ENCODE measurements at places on chromosomes 2 and 18.

DNA sequence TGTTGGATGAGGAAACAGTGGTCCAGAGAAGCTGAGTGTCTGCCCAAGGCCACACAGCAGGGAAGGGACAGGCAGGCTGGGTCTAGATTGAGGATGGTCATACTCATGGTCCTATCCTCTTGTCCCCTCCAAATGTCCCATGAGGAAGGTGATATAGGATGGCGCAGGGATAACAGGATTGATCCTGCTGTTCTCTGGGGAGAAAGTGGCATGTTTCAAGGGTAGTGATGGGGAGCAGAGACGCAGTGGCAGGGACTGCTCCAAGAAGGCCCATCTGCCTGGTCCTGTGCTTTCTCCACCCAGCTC, 24.6 kb downstream of the HS1BP3 start:
- DNase-seq, result no peak

DNA sequence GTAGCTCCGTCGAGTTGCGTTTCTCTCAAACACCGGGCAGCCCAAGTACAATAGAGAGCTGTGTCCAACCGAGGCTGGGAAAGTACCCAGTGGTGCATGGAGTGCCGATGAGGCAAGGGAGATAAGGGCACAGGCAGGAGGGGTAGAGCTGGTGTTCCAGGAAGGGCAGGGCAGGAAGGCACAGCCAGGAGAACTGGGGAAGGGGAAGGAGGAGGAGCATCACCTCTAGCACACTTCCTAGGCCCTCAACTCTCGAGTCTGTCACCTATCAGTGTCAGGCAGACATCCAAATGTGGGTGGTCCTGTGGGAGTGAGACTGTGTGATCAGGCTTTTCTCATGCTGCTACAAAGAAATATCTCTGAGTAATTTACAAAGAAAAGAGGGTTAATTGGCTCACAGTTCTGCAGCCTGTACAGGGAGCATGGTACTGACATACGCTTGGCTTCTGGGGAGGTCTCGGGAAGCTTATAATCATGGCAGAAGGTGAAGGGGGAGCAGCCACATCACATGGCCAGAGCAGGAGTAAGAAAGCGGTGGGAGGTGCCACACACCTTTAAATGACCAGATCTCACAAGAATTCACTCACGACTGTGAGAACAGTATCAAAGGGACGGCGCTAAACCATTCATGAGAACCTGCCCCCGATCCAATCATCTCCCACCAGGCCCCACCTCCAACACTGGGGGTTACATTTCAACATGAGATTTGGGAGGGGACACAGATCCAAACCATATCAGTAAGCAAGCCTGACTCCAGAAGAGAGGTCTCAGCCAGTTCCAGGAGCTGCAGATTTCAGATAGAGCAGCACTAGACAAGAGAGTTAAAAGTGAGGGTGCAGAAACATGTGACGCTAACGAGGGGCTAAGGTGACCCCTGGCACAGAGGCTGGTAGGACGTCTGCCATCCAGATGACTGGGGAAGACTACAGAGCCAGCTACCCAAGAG, 75.7 kb downstream of the MBOAT2 start:
- DNase-seq, result no peak

DNA sequence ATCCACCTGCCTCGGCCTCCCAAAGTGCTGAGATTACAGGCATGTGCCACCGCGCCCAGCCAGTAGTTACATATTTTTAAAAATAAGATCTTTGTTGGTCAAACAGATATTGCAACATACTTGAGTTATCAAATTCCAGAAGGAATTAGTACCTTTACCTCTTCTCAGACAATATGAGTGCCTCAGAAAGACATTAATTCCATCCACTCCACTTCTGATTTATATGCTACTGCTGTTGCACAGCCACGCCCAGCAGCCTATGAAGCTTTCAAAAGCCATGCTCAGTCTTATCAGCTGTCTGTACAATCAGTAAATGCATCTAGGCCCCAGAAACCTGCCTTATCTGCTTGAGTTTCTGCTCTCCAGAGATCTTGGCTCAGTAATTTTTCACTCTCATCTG, 47.8 kb downstream of the MEX3C start:
- no peak for DNase-seq

DNA sequence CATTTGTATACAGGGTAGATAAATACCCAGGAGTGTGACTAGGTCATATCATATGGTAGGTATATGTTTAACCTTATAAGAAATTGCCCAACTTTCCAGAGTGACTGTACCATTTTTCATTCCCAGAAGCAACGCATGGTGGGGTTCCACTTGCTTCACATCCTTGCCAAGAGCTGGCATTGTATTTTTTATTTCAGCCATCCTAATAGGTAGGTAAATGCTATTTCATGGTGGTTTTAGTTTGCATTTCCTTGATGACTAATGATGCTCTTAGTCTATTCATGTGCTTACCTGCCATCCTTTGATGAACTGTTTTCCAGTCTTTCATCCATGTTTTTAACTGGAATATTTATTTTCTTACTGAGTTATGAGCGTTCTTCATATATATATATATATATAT, 51.9 kb downstream of the MAP4K3 start:
- no peak for DNase-seq

DNA sequence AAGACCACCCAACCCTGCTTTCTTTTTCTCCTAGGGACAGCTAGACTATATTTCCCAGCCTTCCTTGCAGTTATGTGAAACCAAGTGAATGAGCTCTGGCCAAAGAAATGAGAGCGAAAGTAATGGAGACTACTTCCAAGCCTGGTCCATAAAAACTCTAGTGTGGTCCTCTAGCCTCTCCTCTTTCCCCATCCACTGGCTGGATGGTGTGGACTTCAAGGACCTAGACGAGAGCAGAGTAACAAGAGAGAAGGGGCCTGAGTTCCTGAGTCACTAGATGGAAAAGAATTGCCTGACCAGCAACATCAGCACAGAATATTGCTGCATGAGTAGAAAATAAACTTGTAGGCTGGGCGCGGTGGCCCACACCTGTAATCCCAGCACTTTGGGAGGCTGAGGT, 2.9 kb upstream of the TMSB10 start:
- no peak for DNase-seq

DNA sequence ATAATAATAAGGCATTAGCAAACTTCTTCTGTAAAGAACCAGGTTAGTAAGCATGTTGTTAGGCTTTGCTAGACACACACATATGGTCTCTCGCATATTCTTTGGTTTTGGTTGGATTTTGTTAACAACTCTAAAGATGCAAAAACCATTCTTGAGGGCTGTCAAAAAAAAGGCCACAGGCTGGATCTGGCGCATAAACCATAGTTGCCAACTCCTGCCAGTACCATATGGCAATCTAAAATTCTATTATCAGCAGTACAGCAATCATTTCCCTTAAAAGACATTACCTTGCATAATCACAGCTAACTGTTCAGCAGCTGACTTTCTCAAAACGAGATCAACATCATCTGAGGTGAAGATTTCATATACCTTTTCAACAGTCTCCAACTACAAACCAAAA, 63.5 kb downstream of the RTTN start:
- no peak for DNase-seq

DNA sequence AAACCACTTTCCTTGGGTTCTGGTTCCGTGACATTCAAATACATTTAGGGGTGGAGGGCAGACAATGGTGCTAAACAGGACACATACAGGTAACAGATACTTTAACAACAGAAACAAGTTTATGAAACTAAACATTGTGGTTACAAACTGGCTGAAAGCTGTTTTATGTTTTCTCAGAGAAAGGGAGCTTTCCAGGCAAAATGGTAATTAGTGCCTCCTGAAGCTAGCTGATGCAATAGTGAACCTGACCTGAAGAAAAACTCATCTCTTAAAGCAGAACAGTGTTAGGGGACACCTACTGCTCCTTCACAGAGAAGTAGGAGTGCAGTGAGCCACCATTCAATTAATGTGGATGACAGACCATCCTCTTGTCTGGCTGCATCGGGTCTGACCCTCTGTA, 138.9 kb downstream of the CCDC148 start:
- DNase-seq, result no peak

DNA sequence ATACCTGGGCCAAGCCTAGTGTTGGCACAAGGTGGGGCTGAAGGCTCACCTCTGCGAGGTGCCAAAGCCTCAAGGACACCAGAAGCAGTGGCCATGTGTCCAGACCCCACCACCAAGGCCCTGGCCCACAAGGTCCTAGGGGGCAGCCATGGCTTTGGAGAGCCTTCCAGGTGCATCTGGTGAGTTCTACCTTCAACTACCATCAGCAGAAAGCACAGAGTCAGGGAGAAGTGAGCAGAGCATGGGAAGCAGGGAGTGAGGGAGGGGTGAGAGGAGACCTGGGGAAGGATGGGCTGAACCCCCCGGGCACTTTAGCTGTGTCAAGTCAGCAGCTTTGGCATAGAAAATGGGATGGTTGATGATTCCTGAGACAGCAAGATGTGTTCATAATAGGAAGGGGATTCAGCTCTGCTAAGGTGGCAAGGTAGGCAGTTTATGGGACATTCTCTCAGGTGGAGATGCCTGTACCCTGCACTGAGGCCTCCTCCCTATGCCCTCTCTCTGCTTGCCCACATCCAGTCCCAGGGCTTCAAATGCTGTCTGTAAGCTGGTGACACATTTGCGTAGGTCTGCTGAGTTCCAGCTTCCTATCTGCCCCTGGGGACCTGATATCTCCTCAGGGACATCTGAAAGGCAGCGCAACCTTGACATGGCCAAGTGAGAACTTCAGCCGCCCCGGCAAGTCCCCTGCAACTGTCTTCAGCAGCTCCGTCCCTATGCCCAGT, 83.4 kb upstream of the RGPD5 start:
- no peak for DNase-seq
